T-cell (primary cell): ENCODE measurements at places on chromosomes 5 and 9. TPM values are rescaled to one million over a fixed set of nuclear protein-coding genes. Genes with fewer than 3 reads are reported as not detected.

The CEL gene
- total RNA-seq: 0.70 TPM

The PRUNE2 gene
- 0.36 TPM for total RNA-seq

DNA sequence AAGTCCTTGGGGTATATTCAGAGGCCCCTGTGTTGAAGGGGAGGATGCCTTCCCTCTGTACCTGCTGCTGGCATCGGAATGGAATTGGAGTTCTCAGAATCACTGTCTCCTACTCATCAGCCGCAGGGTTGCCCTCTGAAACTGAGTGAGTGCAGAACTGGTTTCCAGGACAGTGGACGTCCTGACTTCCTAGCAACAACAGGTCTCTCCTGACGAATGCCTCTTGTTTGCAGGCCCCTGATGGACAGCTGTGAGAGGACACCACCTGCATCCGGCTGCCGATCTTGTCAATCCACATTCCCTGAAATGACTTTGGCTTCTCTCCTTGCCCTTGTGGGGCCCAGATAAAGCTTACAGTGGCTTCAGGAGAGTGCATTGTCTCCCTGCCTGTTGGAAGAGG is 274.5 kb downstream of the NSG2 start:
- no peaks in the 10 kb centered on the region for H3K4me1 ChIP-seq
- no peaks in the 10 kb centered on the region for H3K36me3 ChIP-seq

DNA sequence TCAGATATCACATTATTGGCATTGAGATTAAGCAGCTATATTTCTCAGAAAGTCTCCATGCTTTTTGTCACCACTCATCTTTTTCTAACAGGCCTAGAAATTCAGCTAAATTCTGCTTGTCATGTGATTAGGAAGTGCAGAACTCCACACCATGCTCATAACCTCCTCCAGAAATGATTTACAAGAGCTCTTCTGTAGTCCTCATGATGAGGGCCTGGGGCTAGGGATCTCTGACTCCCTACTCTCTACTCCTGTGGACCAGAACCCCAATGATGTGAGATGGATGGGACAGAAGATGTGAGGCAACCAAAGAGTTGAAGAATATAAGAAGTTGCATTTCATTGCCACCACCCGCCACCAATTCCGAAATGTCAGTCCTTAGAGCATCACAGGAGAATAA is 16.5 kb upstream of the SIL1 start:
- no peaks in the 10 kb centered on the region for H3K4me1 ChIP-seq
- no peaks in the 10 kb centered on the region for H3K27me3 ChIP-seq
- DNase-seq: no peak
- no peaks in the 10 kb centered on the region for H3K36me3 ChIP-seq
- no peak overlapping the region for H3K4me3 ChIP-seq

DNA sequence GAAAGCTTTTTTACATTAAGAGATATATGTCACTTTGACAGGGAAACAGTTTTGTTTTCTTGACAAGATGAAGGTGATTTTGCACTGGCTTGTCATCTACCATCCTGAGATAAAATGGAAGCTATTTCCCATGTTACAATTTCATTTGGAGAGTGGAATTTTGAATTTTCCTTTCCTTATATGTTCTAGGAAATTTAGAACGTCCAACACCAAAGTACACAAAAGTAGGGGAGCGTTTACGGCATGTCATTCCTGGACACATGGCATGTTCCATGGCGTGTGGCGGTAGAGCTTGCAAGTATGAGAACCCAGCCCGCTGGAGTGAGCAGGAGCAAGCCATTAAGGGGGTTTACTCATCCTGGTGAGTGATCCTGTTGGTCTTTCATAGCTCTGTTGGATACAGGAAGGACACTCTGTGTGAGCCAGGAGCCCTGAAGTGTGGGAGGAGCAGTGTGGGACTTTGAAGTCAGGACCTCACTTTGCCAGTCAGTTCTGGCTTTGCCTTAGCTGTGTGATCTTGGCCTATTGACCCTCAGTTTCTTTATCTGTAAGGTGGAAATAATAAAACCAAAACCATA is 887 bp downstream of the PTPDC1 start:
- no peaks in the 10 kb centered on the region for H3K27me3 ChIP-seq
- no peak for DNase-seq
- no peak overlapping the region for H3K27ac ChIP-seq
- H3K36me3 ChIP-seq: no peaks in the 10 kb centered on the region
- H3K4me1 ChIP-seq: no peaks in the 10 kb centered on the region
- H3K4me3 ChIP-seq: no peak overlapping the region

The LCN2 gene
- not detected for total RNA-seq
